ENCODE measurements at places on chromosomes 12 and 14.

DNA sequence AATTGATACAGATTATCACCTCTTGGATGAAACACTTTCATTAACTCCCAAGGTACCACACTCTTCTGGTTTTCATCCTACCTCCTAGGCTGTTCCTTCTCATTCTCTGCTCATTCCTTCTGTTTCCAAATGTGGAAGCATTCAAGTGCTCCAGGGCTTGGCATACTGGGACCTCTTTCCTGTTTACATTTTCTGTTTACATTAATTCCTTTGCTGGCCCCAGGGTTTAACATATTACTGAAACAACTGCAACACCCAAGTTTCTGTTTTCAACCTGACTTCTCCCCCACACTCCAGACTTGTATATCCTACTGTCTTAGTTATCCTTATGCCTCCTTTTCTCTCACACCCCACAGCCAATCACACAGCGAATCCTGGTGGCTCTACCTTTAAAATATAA lies 386.3 kb upstream of the GARIN6 start:
- no peak for DNase-seq

GRCh38 chr12:14238221-14238792 lies 127.2 kb upstream of the ATF7IP start:
- no peak for DNase-seq

- no peak for DNase-seq
Measured at GRCh38 chr12:50057000-50057841, at the start of gene ASIC1. TSS of gene ASIC1 (plus strand) at chr12:50057596. CDS start at chr12:50058767, 1,171 bp downstream.

GRCh38 chr12:41051954-41052353 lies 136.2 kb upstream of the PDZRN4 start:
- DNase-seq: no peak

DNA sequence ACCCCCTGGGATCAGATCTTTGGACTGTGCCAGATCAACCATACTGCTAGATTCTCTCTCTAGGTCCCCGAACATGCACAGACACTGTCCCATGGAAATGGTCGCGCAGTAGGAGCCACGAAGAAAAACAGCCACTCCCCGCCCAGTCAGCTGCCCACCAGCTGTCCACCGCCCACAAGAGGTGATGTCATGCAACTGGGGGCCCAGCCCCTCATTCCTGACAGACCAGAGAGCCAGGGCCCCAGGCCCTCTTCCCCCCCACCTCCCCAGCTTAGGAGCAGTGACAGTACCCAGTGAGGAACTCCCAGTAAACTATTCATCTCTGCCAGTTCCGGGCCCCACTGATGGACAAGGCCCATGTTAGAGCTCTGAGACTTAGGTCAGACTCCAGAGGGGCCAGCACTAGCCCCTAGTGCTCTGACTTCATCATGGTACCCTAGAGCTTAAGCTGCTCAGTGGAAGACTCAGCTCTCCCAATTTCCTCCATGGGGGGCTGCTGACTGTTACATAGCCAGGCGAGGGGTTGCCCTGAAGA lies 3.7 kb upstream of the TAMALIN start:
- no peak for DNase-seq

DNA sequence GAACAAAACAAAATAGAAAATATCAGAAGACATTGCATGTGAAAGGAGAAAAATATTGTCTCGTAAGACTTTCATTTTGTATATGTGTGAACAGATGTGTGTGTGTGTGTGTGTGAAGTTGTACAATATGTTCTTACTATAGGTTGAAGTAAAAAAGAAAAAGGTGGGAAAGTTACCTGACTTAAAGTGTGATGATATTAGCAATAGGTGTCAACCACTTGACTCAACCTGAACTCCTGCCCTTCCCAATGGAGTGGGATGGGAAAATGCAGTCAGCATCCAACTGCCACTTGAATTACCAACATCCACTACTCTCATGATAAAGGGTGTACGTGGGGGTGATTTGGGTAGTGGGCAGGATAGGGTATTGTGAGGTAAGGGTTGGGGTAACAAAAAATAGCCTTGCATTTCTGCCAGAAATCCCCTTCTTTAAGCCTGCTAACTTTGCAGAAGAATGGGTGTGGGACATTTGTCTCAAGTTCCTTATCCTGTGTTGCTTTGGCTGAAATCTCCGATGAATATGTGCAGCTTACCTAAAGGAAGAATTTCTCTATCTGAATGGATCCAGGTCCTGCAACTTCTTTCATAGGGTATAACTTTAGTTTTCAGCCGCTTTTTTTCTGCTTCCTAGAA lies 181.6 kb downstream of the CHST11 start:
- DNase-seq: no peak

- DNase-seq: no peak
Measured at GRCh38 chr14:24360281-24360680, 7.7 kb upstream of the NFATC4 start.

DNA sequence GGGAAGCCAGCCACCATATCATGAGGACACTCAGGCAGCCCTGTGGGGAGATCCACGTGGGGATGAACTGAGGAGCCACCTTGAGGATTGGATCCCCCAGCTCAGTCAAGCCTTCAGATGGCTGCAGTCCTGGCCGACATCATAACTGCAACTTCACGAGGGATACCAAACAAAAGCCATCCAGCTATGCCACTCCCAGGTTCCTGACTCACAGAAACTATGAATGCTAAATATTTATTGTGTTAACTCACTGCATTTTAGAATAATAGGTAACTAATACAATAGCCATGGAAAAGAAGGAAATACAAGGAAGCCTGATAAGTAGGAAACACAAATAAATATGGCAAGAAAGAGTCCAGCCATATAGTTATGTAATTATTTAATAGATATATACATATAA lies 42.1 kb upstream of the FAM222A start:
- no peak for DNase-seq

DNA sequence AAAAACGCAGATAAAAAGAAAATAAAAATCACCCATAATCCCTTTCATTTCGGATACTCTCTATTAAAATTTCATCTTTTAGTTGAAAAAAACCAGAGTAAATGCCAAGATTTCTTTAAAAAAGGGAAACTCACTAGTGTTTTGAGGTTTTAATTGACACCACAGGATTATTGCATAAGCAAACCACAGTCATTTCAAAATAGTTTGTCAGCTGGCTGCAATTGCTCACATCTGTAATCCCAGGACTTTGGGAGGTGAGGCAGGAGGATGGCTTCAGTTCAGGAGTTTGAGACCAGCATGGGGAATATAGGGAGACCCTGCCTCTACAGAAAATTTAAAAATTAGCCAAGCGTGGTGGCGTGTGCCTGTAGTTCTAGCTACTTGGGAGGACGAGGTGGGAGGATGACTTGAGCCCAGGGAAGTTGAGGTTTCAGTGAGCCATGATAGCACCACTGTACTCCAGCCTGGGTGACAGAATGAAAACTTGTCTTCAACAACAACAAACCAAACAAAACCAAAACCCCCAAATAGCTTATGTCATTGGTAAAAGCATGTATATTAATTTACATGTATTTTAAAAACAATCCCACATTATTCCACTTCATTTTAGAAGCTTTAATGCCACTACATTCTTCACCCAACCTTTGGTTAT lies 48.8 kb downstream of the SYNE2 start:
- peak; percentile 58 for DNase-seq

DNA sequence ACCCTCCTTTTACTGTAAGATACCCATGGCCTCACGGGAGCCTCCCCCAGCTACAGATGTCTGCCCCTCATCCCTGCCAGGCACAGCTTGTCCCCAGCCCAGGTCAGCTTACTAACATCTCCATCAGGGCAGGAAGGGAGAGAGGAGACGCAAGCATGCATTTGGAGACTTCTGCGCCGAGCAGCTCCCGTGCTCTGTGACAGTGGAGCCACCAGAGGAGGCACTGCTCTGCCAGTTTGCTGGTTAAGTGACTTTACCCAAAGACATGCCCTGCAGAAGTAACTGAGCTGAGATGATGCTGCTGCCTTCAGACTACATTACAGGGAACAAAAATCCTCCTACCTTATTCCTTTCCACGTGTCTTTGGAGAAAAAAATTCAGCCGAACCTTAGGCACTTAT lies 133.4 kb downstream of the ESRRB start:
- DNase-seq: no peak

DNA sequence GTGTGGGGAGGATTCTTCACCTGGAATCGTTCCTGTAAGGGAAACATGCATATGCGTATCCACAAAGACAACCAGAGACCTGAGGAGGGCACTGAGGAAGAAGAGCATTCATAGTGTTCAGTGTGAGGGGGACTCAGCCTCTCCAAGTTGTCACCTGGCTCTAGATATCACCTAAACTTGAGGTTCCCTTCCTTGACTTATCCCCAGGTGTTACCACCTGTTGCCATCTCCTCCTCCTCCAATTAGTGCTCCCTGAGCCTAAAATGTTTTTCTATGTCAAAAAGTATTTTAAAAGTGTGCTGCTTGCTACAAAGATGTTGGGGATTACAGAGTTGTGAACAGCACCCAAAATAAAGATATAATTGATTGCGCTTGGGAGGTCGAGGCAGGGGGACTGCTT lies 41.0 kb downstream of the FMNL3 start:
- DNase-seq: no peak

GRCh38 chr14:49553892-49554291 lies 32.3 kb downstream of the RPS29 start:
- no peak for DNase-seq

GRCh38 chr14:101075025-101075800 lies 171.7 kb upstream of the RTL1 start:
- no peak for DNase-seq

- DNase-seq: no peak
Measured at GRCh38 chr12:121579981-121580868, 598 bp downstream of the KDM2B start.

GRCh38 chr14:91352728-91353692 lies 64.6 kb downstream of the CCDC88C start:
- DNase-seq: no peak

DNA sequence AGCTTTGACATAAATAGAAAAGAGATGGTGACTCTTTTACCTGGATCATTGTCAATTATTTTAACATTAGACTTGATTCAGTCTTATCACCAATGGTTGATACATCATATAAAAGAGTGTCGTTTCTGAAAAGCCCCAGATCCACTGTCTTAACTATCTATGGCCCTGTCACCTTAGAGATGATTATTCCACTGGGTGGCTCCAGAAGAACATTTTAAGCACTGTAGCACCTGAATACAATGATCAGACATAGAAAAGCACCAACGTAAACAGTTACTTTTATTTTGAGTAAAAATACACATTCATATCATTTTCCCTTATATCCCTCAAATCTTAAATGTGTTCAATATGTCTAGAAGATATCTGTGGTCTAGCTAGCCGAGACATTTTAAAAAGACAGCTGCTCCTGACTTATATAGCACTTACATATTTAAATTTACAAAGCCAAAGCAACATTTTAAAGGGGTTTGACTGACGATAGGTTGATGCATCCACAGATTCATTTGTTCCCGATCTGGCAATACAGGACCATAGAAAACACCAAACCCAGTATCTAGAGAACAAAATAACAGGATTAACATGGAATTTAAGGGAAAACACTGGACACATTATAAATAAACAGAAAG lies 32.9 kb downstream of the TSPAN8 start:
- DNase-seq: no peak

- DNase-seq: no peak
Measured at GRCh38 chr12:129821964-129822363, 81.9 kb downstream of the TMEM132D start.

- no peak for DNase-seq
Measured at GRCh38 chr12:121294151-121294889, 2.2 kb downstream of the CAMKK2 start.

- DNase-seq: no peak
Measured at GRCh38 chr14:101912841-101913240, 51.5 kb upstream of the DYNC1H1 start.

GRCh38 chr12:81863406-81863805 lies 104.3 kb upstream of the PPFIA2 start:
- DNase-seq: no peak

DNA sequence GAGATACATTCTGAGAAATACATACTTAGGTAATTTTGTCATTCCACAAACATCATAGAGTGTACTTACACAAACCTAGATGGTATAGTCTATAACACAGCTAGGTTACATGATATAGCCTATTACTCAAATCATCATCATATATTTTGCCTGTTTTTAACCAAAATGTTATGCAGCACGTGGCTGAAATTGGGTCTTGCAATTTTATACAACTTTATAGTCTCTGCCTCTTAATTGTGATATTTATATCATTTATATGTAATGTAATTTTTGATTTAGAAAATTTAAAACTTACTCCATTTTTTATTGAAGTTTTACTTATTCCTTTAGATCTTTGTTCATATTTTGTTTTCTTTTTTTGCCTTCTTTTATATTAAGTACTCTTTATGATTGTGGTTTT lies 350.7 kb upstream of the DCN start:
- DNase-seq: no peak

DNA sequence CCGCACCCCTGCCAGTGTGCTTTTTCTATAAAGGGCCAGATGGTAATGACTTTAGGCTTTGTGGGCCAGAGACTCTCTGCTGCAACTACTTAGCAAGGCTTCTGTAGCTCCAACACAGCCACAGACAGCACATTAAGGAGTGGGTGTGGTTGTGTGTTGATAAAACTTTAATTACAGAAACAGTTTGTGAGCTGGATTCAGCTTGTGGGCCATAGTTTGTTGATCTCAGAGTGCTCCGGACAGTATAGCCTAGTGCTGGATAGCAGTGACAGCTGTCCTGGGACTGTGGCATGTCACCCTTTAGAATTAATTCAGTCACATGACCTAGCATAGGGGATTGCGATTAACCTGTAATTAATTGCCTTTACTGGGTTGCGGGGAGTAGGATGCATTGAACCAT lies 109.7 kb downstream of the ZNF664 start:
- DNase-seq: no peak

DNA sequence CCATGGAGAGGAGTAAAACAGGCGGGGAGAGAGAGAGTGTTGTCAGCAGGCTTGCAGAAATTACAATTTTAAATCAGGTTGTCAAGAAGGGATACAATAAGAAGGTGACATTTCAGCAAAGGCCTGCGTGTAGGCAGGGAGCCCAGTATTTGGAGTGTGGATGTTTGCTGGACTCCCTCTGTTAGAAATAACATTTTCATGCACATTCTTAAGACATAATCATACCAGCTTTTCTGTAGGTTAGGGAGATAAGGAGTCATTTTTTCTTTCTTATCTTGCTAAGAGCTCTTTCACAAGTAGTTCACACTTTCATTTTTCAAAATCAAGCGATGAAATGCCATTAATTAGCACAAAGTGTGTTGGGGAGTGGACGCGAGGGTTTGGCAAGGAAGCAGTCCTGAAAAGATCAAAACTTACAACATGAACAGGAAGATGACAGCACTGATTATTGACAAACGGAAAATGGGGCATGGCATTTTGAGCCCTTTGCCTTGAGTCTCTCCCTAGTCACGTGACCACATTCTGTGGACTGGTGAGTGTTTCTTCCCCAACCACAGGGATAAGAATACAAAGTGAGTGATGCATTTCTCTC lies 160.2 kb downstream of the DAD1 start:
- DNase-seq: no peak

DNA sequence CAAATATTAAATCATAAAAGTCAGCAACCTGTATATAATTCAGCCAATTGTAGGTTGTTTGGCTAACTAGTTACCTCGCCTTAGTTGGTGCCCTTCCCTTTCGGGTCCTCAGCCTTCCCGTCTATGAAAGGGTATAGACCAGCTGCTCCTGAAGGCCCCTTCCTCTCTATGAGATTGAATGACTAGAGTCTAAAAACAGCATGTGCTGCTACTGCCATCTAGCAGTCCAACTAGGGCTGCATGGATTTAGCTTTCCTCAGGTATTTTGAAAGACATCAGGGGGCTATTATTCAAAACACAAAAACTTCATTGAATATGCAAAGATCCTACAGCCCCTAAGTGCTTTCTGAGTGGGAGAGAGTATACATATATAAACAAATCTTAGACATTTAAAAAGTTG lies 37.0 kb upstream of the TMEM263 start:
- no peak for DNase-seq
